ENCODE measurements at places on chromosomes 6 and 20. TPM values are rescaled to one million over a fixed set of nuclear protein-coding genes. Genes with fewer than 3 reads are reported as not detected.

Gene ARHGAP18
- 3.7 TPM for total RNA-seq

Gene CITED2
- 23.8 TPM for total RNA-seq

Gene SLC12A5
- not detected for total RNA-seq

Gene SLC22A16
- not detected for total RNA-seq

Gene LY86
- 1.8 TPM for total RNA-seq

Gene SCRT2
- not detected for total RNA-seq

Gene CCR6
- 0.31 TPM for total RNA-seq

Gene BCAS1
- total RNA-seq = 0.05 TPM

Gene KCNS1
- total RNA-seq = 0.40 TPM

GRCh38 chr20:3661060-3661813, 2.0 kb downstream of the GFRA4 start:
- DNase-seq = no peak

DNA sequence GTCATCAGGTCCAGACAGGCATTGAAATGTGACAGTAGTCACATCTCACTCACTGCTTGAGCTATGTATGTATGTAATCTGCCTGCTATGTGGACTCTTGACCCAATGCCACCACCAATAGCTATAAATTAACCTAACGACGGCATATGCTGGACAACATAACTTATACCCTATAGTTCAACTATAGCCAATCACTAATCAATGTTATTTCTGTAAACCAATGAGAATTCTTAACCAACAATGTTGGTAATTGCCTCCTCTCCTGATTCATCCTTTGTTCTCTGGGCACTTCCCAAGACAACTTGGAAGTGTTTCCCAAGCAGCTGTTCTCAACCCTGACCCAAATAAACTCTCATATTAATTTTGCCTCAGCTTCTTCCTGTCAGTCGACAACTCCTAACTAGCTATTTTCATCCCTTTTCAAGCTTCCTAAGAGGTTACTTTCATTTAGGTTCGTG, 24.1 kb upstream of the SERPINB1 start:
- DNase-seq = no peak

DNA sequence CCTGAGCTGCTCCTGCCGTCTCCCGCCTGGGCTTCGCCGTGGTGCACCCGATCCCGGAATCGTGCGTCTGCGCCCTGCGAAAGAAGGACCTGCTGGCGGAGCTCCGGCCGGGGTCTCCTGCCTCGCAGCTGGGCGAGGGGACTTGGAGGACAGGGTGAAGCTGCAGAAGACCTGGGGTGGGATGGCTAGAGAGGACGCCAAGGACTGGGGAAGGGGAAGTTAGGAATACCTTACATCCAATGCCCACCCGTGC, 150.2 kb downstream of the PRL start:
- no peak for DNase-seq

DNA sequence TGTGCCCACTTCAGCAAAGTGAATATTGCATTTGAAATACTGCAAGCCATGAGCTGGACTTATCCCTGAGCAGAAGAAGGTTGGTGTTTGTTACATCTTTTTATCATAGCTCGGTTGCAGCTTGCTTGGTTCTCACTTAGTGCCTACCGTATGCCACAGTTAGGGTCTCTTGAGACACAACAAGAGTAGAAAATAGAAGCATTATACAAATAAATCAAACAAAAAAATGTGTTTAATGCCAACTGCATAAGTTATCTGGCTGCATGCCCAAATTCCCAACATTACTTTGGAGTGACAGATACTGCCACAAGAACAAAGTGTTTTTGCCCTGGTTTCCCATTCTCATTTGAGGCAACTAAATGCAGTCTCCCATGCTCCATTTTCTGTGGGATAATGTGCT, 53.9 kb upstream of the LAMP5 start:
- DNase-seq = no peak

DNA sequence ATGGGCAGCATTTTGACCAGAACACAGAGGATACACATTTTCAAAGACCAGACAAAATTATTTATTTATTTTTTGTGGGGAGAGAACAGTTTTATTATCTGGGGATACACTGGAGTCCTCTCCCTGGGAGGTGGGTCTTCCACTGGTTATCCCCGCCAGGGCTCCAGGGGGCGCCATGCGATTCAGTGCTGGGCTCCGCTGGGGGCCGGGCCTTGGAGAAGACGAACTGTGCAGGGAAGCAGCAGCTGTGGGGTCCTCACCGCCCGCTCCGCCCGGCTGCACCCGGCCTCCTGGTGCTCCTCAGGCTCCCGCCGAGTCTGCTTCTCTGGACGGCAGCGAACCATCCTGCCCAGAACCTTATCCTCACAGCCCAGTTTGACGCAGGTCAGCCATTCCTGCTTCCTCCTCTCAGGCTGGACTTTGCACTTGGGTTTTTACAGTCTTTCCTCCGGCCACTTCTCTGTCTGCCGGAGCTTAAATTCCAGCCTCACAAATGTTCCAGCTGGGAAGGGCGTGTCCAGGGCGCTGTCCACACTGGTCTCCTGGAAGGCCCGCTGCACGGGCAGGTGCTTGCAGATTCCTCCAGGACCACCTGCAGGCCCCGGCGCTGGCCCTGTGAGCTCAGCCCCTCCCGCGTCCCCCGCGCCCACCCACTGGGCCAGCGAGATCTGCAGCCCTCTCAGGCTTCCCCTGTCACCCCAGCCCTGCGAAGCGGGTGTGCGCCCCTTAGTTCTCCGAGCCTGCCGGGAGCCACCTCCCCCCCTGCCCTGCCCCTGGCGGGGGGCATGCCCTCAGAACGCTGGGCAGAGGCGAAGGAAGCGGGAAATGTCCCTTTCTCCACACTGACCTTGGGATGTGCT, 1830.0 kb upstream of the DEFB115 start:
- peak; percentile 34 for DNase-seq

DNA sequence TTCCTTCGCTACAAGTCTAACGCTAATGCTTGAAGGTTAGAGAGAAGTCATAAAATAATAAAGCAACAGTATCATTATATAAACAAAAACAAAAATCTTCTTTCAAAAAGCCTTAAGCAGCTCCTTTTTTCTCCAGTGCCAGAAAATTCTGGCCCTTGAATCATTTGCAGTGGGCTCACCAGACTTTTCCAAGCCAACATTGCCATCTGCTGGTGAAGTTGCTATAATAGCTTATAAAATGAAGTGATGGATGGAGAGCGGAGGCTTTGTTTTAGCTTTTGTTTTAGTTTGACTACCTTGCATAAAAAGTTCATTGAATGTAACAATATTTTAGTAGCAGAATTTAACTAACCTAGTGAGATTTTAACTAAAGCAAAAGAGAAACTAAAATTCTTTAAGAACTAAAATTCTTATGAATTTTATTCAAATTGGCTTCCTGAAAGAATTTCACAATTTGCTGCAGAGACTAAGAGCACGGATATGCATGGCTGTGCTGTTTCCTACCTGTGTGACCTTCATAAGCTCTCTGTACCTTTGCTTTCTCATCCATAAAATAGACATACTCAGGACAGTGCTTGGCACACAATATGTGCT, 44.8 kb upstream of the SLC2A12 start:
- peak; percentile 80 for DNase-seq

DNA sequence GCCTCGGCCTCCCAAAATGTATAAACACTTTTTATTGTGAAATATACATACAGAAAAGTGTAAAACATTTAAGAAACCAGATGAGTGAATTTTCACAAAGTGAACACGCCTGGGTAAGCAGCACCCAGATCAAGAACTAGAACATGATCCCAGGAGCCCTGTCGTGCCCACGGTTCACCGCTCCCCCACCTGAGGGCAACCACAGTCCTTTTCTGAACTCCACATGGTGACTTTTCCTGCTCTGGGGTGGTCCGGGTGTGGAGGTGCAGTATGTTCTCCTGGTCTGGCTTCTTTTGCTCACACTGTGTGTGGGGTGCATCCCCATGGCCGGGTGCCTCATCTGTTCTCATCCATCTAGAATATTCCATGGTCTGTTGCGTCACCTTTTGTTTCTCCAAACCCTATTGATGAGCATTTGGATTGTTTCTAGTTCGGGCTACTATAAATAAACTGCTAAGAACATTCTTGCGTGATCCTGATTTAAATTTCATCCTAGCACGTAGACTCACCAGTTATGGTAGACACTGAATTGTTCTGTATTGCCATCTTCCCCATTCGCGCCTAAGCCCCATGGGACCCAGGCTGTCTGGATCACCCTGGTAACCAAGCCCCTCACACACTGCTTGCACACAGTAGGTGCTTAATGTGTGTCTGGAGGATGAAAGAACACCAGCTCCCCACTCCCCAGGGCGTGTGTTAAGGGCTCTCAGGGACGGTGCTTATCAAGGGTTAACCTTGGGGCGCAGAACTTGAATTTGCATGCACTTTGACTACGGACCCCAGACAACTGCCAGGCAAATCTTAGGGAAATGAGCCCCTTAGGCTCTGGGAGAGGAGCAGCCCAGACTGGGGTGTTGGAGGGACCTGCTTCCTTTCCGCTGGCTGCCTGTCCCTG, 56.2 kb downstream of the CTCFL start:
- DNase-seq = no peak

- no peak for DNase-seq
Measured at GRCh38 chr20:50277064-50277415, 86.4 kb downstream of the CEBPB start.

DNA sequence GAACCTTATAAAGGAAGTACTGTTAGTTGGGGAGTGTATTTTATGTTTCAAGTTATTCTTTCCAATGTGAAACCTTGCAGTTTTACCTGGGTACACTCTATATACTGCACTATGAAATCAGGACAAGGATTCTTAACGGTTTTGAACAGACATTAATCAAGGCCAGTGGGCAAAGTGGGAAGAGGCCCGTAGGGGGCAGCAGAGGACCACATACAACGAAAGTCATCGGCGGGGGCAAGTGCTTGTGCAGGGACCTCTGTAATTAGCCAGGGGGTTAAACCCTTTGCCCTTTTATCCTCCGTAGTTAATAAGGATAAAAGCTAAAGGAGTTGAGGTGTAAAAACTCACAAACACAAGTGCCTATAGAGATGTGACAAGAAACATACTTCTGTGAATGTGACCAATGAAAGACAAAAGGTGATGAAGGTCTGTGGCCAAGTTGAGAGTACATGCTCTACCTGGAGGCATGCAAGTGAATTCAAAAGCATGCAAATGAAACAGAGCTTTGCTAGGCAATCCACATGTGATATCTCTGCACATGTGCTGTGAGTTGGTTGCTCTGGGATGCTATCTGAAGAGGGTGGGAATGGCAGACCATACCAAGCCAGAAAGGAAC, 392.7 kb upstream of the MAN1A1 start:
- peak; percentile 72 for DNase-seq
